ENCODE measurements at places on chromosomes 7 and 10.
A peak's percentile ranks its signal among the peaks of the same experiment; 100 is the strongest.

GRCh38 chr10:5466451-5467206 is 32.7 kb downstream of the CALML5 start:
- peak; percentile 83 for DNase-seq

DNA sequence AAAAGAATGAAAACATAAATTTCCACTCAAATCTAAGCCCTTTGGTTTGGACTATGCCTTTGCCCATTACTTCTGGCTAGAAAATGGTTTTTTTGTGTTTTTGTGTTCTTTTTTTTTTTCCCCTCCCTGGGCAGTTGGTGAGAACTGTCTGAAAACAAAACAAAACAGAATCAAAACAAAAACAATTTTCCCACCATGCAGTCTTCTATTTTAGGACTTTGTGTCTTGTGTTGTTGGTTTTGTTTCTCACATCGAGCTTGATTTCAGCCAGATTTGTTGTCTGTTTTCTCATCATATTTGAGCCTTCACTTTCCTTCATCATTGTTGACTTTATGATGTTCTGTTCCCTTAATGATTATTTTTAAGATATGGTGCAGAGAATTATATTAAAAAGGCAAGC is 206.3 kb downstream of the MACC1 start:
- no peak for DNase-seq

GRCh38 chr7:14446829-14447228 is 455.7 kb downstream of the DGKB start:
- DNase-seq: no peak

DNA sequence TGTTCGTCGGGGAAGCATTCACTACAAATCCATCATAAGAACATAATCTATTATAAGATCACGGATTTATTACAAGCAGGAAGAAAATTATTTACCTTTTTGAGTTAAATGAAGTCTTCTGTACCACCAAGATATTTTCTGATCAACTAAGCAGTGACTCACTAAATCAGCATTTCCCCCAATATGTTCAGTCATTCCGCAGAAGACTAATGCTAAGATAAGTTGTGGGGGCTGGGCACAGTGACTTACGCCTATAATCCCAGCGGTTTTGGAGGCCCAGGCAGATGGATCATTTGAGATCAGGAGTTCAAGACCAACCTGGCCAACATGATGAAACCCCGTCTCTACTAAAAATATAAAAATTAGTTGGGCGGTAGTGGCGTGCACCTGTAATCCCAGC is 144.2 kb upstream of the EGR2 start:
- no peak for DNase-seq

DNA sequence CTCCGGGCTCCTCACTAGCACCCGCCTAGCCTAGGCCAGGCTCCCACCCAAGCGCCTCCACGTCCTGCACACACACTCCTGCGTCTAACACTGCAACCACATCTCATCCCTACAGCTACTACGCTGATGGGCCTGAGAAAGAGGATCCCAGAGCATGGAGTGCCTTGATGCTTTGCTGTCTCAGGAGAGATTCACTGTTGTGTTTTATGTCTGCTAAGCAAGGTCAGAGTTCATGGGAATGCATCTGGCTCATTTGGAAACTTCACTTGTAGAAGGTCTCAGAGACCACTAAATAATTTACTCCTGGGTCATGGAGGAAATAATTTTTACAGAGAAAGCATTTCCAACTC is 88.7 kb downstream of the SLIT1 start:
- no peak for DNase-seq

GRCh38 chr10:94358480-94358879 is 4.3 kb downstream of the NOC3L start:
- no peak for DNase-seq

Measured in breast epithelium (tissue), 4 donors.